Suppressor macrophage treated with lipopolysaccharide for 4 hours (primary cell): ENCODE measurements at places on chromosomes 3 and 15.

DNA sequence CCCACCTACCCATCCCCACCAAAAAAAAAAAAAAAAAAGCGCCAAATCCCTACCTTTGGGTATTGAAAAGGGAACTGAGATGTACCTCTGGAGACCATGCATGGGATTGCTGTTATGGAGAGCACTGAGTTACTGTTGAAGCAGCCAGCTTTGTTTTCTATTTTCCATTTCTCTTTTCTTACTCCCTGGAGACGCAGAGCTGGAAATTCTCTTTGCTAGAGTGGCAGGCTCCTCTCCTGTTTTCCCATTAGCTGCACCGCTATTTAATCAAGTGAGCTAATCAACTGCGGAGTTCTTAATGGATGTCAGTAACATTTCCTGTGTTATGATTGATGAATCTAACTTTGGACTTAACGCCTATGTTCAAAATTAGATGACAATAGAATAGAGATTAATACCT is 136.1 kb upstream of the LMCD1 start:
- DNase-seq: no peak

DNA sequence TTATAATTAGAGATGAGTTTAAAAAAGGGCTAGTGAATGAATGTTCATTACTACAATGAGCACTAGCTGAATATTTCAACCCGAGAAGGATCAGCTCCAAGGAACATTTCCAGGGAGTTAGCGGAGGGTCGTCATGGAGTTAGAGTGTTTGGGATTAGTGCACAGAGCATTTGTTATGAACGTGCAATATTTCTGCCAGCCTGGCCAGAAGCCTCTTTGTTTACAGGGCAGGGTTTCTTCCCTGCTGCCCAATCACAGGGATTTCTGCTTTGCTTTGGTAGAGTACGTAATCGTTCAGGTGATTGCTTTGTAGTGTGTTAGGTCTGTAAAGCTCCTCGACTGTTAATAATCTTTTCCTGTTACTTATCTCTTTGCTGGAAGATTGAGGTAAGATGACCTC is 5.9 kb downstream of the CGNL1 start:
- DNase-seq: no peak

DNA sequence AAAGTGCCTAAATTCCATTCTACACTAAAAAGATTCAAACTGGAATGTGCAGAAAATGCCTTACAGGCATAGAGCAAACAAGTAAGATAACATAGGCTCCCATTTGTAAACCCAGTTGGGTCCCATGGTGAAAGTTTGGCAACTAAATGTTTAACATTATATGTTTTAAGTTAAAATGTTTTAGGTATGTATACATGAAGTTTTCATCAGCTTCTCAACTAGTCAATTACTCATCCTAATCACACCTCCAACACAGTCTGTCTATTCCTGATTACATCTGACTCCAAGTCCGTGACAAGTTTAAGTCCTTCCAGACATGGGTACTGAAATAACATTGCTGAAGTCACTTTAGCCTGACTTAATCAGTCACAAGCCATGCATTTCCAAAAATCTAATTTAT is 25.0 kb downstream of the MYLK start:
- DNase-seq: no peak

DNA sequence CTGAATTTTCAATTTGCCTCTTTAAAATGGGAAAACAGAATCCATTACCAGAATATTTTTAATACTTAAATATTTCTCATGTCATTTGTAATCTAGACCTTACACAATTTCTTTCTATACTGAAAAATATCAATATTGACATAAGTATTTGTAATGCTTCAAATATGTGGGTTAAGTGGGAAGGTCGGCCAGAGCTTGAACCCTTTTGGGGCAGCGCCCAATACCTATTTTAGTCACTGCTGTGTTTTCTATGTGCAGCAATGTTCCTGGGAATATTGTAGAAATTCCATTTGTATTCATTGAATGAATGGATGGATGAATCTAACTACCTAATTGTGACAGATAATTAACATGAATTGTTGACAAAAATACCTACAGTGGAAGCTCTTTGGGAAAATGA is 459.7 kb upstream of the ZNF717 start:
- DNase-seq: no peak

- DNase-seq: peak; percentile 84
Measured at GRCh38 chr15:65832549-65833364, 36.5 kb upstream of the RAB11A start.

DNA sequence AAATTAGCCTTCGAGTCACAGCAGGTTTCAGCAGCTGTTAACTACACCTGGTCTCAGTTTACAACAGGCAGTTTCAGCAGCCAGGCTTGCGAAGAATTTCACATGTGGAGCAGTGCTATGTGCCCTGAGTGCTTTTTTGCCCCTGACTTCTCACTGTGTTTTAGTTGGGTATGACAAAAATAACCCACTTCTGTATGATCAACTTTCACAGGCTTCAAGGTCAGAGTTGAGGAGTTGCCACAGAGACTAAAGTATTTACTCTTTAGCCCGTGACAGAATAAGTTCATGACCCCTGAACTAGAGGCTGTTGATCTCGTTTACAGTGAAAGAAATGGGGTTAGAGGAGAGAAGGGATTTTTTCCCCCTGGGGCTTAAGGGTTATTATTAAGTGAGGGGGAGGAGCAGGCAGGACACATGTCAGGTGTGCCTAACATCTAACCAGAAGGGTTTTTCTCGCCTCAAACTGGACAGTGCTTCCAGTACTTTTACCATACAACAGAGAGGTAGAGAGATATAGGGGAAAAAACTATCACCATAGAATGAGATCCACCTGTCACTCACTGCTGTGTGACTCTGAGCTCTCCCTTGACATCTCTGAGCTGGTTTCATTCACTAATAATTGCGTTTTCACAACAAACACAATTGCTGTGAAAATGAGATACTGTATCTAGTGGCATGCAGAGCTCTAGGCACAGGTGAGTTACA is 14.0 kb upstream of the TOPBP1 start:
- DNase-seq: no peak

GRCh38 chr15:76252249-76252648 is 59.0 kb downstream of the ETFA start:
- DNase-seq: no peak

DNA sequence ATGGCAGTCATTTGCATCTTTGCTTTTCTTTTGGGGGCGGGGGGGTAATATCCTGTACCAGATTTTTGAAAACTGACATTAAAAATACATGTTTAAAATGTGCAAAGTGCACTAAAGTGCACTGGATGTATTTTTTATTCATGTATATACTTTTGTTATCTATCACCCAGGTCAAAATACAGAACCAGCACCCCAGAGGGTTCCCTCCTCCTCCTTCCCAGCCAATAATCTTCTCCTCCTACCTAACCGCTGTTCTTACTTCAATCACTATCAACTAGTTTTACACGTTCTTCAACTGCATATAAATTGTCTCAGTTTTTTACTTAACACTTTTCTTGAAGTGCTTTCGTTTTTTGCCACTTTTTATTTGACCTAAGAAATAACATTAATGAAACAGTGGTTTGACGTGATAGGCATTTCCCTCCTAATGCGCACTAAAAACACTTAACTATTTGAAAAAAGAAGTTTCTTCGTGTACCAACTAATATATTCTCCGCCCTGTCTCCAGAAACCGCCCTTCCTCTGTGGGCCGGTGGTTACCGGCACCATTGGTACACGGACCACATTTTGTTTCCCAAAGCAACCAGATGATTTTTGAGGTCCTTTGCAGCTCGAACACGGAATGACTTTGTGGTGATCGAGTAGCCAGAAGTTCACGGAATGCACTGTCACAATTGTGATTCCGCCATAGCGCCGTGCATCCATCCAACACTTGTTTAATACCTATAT is 836 bp upstream of the AKAP13 start:
- DNase-seq: peak; percentile 15

DNA sequence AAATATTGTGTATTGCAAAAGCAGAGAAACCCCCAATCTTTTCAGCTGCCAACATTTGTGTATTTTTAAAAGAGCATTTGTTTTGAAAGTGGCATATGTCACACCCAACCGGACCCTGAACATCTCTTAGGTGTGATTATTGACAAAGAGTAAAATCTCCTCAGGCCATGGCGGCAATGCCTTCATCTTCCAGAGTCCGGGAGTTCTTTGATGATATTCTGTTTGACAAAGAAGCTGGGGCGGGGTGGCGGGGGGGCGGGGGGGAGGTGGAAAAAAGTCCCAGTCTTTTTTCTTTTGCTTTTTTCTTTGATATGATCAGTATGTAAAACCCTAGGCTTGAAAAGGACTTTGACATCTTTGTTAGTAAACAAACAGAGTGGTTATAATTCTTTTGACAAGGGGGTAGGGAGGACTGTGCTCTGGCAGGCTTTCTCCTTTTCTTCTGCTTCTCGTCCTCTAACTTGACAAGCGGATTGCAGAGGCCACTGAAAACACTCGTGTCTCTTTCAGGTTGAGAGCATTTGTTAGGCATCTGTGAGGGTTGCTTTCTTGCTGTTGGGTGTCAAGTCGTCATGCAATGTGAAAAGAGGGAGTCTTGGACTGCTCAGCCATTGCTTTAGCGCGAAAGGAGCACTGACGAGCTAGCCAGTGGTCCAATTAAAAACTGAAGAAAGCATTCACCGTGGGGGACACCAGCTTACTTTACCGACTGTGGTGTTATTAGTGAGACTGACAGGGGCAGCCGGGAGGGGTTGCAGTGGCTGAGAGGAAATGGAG is 243.2 kb downstream of the NSUN3 start:
- DNase-seq: no peak

GRCh38 chr15:76328106-76328696 is 8.4 kb upstream of the ISL2 start:
- DNase-seq: no peak

DNA sequence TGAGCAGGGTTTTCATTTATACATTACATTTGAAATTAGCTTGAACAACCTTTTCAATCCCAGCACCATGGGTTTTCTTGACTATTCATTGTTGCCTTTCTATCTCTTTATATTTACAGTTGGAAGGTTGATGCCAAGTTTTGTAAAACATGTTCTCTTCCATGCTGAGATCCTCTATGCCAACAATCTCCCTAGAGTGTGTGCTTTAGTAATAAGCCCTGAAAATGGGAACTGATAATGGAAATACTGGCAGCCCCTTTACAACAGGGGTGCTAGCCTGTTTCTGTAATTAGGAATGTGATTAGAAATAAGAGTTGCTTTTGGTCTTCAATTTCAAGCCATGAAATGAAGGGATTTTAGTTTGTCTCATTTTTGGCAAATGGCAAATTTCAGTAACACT is 239.9 kb upstream of the NAALADL2 start:
- DNase-seq: no peak

- no peak for DNase-seq
Measured at GRCh38 chr3:49831341-49831740, 17.6 kb upstream of the UBA7 start.

- DNase-seq: no peak
Measured at GRCh38 chr3:127849368-127849767, 27.1 kb upstream of the MGLL start.

DNA sequence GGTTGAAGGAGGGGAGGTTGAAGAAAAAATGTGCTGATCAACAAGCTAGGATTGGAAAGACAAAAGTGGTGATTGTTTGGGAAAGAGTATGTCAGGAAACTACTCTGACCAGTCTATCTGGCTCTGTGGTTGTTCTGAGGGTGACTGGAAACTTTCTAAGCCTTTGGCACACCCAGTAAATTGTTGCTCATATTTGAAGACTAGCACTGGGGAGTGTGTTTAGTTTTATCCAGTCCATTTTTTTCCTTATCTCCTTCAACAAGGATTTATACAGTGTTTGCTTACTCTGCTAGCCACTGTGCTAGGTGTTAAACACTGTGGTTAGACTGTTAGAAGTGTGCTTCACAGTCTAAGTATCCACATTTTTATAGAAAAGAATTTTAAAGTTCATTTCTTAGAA is 28.8 kb downstream of the PPM1L start:
- no peak for DNase-seq

DNA sequence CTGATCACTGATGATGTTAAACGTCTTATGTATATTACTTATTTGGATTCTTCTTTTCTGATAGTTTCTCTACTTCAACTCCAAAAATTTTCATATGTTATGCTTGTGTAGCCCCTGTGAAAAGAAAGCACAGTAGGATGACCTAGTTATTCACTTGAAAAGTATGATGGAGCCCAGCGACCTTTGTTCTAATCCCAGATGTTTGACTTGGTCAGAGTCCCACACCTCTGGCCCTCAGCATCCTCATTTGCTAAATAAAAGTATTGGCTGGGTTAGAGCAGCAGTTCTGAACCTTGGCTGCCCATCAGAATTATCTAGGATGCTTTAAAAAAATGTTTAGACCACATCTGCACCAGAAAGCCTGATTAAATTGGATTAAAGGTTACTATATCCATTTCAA is 173.7 kb downstream of the ATG7 start:
- DNase-seq: no peak

- DNase-seq: no peak
Measured at GRCh38 chr3:144361002-144361401, 389.4 kb downstream of the DIPK2A start.

- no peak for DNase-seq
Measured at GRCh38 chr3:63508771-63509170, 143.7 kb upstream of the SNTN start.

GRCh38 chr3:9861201-9861600 is 17.4 kb upstream of the RPUSD3 start:
- DNase-seq: no peak

GRCh38 chr3:42451546-42452230 is 41.3 kb upstream of the LYZL4 start:
- no peak for DNase-seq

- DNase-seq: no peak
Measured at GRCh38 chr15:65695081-65695480, 73.3 kb downstream of the SLC24A1 start.

DNA sequence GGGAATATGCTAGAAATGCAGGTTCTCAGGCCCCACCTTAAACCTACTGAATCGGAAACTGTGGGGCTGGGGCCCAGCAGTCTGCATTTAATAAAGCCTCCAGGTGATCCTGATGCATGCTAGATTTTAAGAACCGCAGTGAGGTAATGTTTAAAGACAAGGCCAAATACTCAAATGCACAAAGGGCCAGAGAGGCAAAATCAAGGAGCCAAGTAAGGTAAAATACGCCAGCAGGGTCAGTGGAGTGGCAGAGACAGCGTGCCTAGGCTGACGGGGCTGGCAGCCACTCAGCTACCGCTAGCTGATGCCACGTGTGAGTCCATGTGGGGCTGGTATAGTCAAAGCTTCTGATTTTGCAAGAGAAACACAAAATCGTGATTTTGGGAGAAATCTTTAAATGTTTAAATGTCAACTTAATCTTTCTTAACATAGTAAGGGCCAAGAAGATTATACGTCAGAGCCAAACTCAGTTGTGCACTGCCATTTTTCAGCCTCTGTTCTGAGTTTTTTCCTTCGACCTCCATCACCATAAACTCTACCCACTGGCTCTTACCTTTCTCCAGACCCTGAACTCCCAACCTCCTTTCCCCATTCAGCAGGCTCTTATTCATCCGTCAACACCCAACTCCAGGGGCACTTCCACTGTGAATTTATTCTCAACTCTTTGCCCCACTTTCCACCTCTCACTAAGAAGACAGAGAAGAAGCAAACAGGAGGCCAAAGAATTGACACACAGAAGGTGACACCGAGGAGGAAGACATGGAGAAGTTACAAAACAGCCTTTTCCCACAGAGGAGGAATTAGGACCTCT is 136.6 kb upstream of the RAD18 start:
- no peak for DNase-seq
